Choroid plexus epithelial cell (primary cell): ENCODE measurements at places on chromosomes 11 and 22.

DNA sequence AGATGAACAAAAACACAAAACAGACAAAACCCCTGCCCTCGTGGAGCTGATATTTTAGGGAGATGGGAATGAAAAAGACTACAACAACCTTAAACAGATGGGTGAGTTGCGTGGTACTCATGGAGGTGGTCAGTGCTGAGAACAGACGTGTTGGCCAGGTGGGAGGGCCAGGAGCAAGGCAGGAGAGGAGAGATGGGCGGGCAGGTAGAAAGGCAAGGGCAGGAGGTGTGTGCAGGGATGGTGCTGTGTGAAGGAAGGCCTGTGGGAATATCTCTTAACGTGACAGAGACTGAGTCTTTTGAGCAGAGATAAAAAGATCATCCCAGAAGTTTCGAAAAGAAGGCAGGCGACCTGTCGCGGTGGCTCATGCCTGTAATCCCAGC lies 7.0 kb downstream of the GAL start:
- no peak for DNase-seq

- DNase-seq, result no peak
Measured at GRCh38 chr11:134668796-134669195, 256.8 kb upstream of the B3GAT1 start.

DNA sequence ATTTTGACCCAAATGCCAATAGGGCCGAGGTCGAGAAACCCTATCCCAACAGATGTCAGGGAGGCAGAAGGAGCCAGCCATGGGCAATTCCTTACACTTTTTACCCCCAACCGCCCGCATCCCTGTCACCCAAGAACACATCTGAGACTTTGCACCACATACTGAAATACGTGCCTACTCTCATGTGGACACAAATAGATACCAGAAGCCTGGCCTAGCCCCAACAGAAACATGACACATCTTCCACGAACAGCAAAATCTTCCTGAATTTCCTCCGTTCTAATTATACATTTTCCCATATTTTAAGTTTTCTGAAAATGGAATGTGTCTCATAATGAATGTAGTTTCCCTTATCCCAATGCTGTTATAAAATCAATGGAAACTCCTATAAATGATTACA lies 64.7 kb downstream of the SLC1A2 start:
- DNase-seq, result no peak

- DNase-seq, result no peak
Measured at GRCh38 chr11:17515443-17516176, 28.6 kb downstream of the USH1C start.

- no peak for DNase-seq
Measured at GRCh38 chr22:46823654-46824053, 61.2 kb downstream of the TBC1D22A start.
